ENCODE measurements at places on chromosomes 16 and 17.
A peak's percentile ranks its signal among the peaks of the same experiment; 100 is the strongest.

- peaks cover 9% of the 10 kb centered on the region for H3K36me3 ChIP-seq
- H3K27ac ChIP-seq = peak overlapping the region; percentile 88
- peaks cover 17% of the 10 kb centered on the region for H3K4me1 ChIP-seq
- H3K4me3 ChIP-seq = peak overlapping the region; percentile 93
- no peaks in the 10 kb centered on the region for H3K27me3 ChIP-seq
Measured at GRCh38 chr17:7329997-7330637, 982 bp upstream of the NEURL4 start.

GRCh38 chr17:72774236-72774635 lies 318.3 kb downstream of the SLC39A11 start:
- no peak overlapping the region for H3K4me3 ChIP-seq
- no peak for DNase-seq
- no peaks in the 10 kb centered on the region for H3K27me3 ChIP-seq
- no peaks in the 10 kb centered on the region for H3K36me3 ChIP-seq
- no peak overlapping the region for H3K27ac ChIP-seq

GRCh38 chr17:75843577-75844529 lies at the start of gene UNC13D:
TSS of gene UNC13D (minus strand) at chr17:75844404. CDS start at chr17:75844337, 67 bp downstream.
- peak within 1 kb of the TSS; percentile 80 for H3K27ac ChIP-seq
- H3K4me3 ChIP-seq = peak within 1 kb of the TSS; percentile 62
- H3K27me3 ChIP-seq = no peaks in the 10 kb centered on the region
- H3K4me1 ChIP-seq = peaks cover 18% of the 10 kb centered on the region
- peaks cover 34% of the 10 kb centered on the region for H3K36me3 ChIP-seq

DNA sequence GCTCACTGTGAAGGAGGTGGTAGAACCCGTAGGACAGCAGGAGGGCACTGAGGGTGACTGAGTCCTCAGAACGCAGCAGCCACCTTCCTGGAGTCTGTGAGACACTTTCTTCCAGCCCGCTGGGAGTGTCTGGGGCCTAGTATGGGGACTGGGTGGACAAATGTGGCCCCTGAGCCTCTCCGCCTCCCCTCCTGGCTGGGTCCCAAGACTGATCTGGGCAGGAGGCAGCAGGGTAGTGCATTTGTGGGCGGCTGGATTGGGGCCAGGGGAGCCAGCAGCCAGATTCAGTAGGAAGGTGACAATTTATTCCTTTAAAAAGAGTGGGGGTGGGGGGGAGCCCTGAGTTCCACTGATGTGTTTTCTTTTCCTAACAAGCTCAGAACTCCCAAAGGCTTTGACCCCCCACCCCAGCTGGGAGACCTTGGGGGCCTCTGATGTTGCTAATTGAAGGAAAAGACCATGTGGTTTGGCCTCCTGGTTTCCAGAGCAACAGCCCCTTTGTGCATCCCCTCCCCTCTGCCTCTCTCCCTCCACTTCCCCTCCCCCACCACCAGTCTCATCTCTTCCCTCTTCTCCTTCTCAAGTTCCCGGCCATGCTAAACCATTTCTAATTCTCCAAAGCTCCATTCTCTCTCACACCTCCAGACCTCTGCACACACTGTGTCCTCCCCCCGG lies 4.4 kb downstream of the CLEC19A start:
- no peaks in the 10 kb centered on the region for H3K27me3 ChIP-seq
- DNase-seq = no peak
- no peak overlapping the region for H3K27ac ChIP-seq
- no peaks in the 10 kb centered on the region for H3K4me1 ChIP-seq

- peak overlapping the region; percentile 75 for H3K27ac ChIP-seq
- DNase-seq = peak; percentile 36
- peaks cover 12% of the 10 kb centered on the region for H3K4me1 ChIP-seq
- H3K4me3 ChIP-seq = peak overlapping the region; percentile 36
Measured at GRCh38 chr17:78397681-78398101, 19.2 kb downstream of the PGS1 start.

DNA sequence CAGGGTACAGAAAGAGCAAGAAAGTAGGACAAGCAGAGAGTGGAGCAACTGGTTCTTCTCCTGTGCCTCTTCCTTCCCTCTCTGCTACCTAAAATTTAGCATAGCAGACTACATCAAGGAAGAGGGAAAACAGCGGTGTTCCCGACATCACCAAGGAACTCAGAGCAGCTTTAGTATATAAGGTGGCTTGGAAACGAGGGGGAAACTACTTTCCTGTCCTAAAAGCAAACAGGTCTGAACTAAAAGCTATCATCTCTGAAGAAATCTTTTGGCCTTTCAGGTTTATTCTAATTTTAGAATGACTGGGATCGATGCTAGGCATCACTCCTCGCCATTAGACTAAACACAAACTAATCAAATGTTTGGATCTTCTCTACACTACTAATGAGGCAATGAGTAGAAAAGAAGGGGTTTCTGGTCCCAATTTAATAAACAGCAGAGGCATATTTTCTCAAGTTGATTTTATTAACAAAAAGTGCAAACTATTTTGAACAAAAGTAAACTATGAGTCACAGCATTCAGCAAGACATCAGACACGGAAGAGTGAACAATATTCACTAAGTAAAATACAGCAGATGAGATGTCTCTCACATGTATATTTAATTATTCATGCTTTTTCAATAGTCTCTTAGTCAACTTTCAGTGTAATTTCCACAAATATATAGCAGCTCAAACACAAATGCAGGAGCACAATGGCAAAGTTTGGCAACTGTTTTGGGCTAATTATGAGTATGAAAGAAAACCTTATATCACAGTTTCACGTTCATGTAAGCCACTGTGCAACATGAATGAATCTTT lies 108.7 kb downstream of the TRIM37 start:
- H3K36me3 ChIP-seq = no peaks in the 10 kb centered on the region
- H3K27me3 ChIP-seq = no peaks in the 10 kb centered on the region
- H3K27ac ChIP-seq = no peak overlapping the region
- H3K4me3 ChIP-seq = no peak overlapping the region
- peaks cover 7% of the 10 kb centered on the region for H3K4me1 ChIP-seq

GRCh38 chr17:54235571-54235970 lies 412.8 kb downstream of the KIF2B start:
- H3K27me3 ChIP-seq = no peaks in the 10 kb centered on the region
- no peak overlapping the region for H3K27ac ChIP-seq
- no peaks in the 10 kb centered on the region for H3K36me3 ChIP-seq
- no peaks in the 10 kb centered on the region for H3K4me1 ChIP-seq
- no peak overlapping the region for H3K4me3 ChIP-seq

- no peak overlapping the region for H3K4me3 ChIP-seq
Measured at GRCh38 chr17:54992797-54993639, 24.5 kb downstream of the STXBP4 start.

DNA sequence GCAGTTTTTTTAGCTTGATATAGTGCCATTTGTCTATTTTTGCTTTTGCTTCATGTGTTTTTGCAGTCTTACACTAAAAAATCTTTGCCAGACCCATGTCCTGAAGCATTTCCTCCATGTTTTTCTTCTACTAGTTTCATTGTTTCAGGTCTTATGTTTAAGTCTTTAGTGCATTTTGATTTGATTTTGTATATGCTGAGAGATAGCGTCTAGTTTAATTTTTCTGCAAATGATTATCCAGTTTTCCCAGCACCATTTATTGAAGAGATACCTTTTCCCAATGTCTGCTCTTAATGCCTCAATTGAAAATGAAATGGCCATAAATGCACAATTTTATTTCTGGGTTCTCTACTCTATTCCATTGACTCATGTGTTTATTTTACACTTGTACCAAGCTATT lies 40.8 kb upstream of the NACA2 start:
- H3K36me3 ChIP-seq = no peaks in the 10 kb centered on the region
- no peak overlapping the region for H3K4me3 ChIP-seq
- DNase-seq = no peak
- H3K4me1 ChIP-seq = no peaks in the 10 kb centered on the region
- no peaks in the 10 kb centered on the region for H3K27me3 ChIP-seq
